ENCODE measurements at places on chromosomes 2 and 18.

DNA sequence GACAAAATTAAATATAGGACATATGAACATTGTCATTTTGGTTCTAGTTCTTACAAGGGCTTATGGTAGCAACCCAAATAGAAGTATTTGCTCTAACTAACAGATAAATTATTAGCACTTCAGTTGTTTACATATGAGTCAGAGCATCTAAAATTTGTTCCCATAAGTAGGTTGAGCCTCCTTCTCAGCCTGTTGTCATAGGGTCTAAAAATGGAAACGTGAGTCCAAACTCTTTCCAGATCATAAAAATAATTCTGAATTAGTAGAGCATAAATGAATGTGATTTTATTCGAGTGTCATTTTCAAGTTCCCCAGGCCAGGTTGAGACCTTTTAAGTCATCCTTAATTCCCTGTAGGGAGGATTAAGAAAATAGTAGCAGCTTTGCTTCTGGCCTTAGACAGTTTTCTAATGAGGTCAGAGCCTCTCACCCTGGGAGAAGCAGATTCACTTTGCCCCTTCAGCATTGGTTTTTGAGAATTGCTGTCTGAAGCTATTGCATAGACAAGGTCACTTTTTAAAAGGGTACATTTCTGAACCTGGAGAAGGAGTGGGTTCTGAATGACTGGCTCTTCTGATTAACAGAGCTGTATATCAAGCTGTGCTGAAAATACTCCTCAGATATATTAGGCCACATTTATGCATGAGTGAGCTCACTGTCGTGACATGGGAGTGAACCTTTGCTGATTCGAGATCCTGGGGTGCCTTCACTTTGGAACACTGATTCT, 164.3 kb downstream of the NEDD4L start:
- no peak for DNase-seq

DNA sequence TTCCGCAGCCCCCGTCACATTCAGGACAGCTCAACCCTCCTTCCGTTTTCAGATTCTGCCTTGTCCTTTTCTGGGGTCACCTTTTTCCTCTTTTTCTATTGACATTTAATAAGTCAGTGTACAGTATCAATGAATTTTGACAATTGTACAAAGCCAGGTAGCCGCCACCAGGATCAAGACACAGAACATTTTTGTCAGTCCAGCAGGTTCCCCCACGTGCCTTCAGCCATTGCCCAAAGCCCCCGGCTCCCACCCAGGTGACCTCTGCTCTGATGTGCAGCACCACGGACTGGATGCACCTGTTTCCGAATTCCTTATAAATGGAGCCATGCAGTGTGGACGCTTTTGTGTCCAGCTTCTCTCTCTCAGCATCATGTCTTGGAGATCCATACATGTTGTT, 30.0 kb downstream of the CROCC2 start:
- no peak for DNase-seq

DNA sequence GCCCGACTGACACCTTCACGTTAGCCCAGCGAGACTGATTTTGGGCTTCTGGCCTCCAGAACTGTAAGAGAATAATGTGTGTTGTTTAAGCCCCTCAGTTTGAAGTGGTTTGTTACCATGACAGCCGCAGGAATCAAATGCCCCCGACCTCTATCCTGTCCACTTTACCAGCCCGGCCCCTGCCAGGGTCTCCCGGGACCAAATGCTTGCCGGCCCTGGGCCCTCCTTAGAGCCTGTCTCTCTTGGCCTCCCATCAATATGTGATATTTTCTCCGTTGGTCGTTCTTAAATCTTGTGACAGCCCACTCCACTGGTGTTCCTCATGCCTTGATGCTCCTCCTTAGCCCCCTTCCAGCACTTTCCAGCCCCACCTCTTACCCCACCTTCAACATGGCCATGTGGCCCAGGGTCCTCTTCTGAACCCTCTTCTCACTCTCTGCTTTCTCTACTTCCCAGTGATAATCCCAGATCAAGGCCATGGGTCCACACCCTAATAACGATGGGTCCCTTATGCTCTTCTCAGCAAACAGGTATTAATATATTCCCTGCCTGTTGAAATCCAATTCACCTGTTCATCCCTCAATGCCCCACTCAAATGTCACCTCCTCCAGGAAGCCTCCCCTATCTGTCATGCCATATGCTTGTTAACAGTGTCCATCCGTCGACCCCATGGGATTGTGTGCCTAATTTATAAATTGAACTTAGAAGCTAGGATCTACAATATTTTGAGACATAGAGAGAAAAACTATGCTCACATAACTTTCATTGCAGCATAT, 192.8 kb downstream of the ZFP36L2 start:
- no peak for DNase-seq

DNA sequence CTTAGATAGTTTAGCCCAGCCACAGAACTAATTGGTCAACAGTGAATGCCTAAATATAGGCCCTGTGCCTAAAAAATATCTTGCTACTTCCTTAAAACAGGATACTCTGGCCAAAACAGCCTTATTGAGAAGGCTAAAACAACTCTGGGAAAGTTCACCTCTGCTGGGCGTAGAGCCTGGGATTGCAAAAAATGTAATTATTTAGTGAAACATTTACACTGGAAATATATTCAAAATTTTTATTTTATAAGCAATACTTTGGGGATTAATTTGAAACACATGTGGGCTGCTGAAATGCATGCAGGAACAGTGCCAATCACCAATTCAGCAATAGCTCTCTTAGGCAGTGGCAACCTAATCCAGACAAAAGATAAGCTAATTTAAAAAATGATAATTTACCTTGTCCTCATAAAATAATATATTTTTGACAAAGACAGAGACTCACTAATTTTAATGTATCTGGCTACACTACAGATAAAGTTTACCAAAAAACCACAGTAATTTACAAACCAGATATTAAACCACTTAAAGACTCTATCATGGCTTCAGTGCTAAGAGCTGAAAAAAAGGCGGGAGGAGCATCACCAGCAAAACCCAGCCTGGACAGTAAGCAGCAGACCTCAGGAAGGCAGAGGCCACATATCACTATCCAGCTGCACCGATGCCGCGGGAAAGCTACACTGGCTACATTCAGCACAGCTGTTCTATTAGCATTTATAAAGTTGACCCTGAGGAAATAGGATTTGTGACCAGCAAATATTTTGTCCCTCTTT, 18.5 kb downstream of the TRAK2 start:
- DNase-seq = peak; percentile 73

- no peak for DNase-seq
These were observed 120.1 kb upstream of the EML6 start for GRCh38 chr2:54603357-54603756.

DNA sequence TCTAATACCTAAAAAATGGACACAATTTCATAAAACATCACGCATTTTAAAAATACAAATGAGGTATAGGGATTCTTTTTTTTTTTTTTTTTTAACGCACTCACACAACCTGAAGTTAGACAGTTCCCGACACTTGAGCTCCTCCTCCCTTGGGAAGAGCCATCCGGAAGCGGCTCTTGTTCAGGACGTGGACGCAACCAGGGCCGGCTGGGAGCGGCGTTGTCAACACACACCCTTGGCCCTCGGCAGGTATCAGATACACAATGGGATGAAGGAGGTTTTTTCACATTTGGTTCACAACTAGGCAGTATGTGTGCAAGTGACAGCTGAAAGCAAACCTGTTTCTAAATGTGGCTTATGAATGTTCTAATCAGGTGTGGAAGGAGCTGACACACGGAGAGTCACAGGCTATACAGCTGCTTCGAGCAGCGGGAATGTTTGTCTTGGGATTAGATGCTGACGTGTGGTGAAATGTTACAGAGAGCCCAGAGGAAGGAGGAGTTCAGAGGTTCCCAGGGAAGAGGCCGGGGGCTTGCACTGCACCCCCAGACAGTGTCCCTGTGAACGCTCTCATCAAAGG, 111.1 kb downstream of the PXDN start:
- DNase-seq = no peak

DNA sequence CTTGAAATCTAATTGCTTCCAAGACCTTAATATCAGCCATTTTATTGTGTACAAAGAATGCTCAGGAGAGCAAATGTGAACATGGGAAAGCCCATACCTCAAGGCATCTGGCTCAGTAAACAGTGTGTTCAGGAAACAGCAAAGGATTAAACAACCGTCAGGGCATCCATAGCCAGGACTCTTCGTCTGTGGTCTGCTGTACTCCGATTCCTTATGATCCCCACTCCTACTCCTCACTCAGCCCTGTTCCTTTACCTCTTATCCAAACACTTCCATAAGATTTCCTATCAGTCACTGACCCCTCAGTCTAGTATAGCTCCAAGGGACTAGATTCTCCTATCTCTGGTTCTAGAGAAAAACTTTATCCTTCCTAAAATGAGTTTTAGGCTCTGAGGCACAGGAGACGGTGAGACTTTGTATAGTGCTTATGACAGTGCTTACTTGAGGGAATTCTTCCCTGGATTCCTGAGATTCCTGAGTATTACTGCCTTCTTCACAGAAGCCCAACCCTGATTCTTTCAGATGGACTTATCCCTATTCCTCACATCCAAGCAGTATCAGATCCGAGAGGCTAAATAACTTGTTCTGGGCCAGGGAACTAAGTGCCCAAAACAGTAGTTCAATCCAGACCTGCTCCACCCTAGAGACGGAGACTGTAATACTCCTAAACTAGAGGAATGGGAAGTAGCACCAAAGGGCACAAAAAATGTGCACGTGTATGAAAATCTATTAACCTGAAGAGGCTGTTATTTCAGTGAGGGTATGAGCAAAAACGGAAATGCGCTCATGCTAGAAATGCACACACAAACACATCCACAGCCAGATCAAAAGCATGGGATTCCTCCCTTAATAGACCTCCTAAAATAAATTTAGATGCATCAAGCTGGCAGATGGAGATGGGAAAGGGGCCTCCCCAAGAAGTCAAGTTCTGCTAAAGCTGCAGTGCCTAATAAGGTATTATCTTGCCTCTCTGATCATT, 42.1 kb upstream of the SIGLEC15 start:
- no peak for DNase-seq

DNA sequence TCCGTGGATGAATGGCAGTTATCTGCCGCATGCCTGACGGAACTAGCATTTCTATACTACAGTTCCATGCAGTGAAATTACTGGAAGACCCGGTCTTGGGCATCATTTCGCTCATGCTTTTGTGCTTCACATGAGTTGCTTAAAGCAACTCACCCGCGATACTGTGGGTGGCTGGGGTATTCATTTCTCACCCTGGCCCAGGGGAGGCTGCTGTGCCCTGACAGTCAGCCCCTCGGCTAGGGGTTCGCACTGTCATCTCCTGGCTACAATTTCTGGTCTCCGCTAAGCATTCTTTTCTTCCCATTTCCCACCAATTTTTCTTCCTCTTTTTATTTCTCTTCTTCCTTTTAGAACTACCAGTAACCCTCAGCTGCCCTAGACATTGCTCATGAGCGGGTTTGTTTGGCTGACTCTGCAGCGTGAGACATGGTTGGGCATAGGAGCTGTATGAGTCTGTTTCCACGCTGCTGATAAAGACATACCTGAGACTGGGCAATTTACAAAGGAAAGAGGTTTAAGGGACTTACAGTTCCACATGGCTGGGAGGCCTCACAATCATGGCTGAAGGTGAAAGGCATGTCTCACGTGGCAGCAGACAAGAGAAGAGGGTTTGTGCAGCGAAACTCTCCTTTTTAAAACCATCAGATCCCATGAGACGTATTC, 16.5 kb upstream of the CNDP2 start:
- DNase-seq = no peak

- no peak for DNase-seq
These were observed 83.5 kb downstream of the HRH4 start for GRCh38 chr18:24543795-24544498.

DNA sequence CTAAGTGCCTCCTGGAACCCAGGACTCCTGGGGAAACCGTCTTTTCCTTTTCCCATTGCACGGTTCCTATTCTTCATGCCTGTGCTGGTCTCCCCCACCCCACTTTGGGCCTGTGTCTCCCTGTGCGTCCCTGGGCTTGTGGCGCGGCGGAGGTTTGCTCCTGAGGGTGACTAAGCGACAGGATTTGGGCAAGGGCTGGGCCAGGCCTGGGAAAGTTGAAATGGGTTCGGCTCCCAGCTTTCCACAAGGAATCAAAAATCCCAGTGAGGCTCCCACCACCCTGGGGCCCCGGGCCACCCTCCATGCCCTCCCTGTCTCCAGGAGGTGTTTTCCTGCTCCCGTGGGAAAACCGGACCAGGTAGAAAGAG, 197.6 kb downstream of the NDUFA10 start:
- no peak for DNase-seq

DNA sequence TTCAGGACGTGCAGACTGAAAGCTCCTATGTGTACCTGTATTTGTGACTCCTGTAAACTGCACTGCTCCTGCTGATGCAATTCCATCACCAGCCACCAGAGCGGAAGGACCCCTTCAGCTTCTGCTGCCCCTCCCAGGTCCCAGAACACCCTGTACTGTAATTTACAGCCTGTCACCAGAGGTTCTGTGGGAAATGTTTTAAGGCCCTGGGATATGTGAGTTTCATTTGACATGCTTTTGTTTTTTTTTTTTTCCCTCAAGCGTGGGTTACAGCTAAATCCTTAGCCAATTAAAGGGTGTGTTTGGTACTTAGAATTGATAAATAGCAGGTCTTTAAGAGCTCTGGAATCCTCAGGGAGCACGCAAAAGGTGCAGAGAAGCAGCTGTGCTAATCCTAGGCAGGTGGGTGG, 79.4 kb downstream of the KCTD1 start:
- no peak for DNase-seq

- no peak for DNase-seq
These were observed 373.6 kb upstream of the ST6GAL2 start for GRCh38 chr2:107259408-107260195.

DNA sequence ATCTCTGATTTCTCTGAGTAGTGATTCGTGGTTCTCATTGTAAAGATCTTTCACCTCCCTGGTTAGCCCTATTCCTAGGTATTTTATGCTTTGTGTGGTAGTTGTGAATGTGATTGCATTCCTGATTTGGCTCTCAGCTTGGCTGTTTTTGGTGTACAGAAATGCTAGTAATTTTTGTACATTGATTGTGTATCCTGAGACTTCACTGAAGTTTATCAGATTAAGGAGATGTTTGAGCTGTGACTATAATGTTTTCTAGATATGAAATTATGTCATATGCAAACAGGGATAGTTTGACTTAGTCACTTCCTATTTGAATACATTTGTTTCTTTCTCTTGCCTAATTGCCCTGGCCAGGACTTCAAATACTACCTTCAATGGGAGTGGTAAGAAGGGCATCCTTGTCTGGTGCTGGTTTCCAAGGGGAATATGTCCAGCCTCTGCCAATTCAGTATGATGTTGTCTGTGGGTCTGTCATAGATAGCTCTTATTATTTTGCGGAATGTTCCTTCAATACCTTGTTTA, 251.9 kb upstream of the ZNF804A start:
- DNase-seq = no peak

All from hematopoietic multipotent progenitor cell treated with erythropoietin and hydrocortisone succinate and interleukin-3 and kit ligand, for 15 days (in vitro differentiated cells).